H1 (cell line): ENCODE measurements at places on chromosomes 7 and 10.

GRCh38 chr10:3538656-3539531 is 246.1 kb downstream of the KLF6 start:
- peak; percentile 44 for DNase-seq

DNA sequence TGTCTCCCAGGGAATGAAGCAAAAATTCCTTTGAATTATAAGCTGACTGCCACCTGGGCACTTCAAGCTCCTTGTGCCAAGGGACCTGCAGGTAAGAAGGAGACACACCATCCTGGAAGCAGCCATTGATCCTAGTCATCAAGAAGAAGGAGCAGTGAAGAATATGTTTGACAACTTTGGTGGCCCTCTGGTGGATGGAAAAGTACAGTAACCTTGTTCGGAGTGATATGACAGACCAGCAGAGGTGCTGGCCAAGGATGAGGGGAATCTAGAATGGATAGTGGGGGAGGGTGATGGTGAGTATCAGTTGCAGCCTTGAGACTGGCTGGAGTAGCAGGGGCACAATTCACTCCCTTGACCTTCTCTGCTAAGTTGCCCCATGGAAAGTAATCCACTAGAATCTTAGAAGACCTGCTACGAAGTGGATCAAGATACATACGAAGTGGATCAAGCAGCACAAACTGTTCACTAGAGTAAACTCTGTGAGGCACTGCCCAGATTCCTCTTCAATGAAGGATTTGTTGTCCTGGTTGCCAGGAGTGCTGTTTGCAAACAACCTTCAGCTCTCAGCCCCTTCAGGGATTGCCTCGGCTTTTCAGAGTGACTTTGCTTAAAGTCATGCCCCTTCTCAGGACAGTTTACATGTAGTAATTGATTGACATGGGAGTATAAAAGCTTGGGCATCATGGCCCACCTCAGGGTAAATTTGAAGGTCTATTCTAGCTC is 44.8 kb upstream of the ORC5 start:
- no peak for DNase-seq

- DNase-seq = no peak
Observed at GRCh38 chr10:104331208-104331838, 6.9 kb downstream of the ITPRIP start.

DNA sequence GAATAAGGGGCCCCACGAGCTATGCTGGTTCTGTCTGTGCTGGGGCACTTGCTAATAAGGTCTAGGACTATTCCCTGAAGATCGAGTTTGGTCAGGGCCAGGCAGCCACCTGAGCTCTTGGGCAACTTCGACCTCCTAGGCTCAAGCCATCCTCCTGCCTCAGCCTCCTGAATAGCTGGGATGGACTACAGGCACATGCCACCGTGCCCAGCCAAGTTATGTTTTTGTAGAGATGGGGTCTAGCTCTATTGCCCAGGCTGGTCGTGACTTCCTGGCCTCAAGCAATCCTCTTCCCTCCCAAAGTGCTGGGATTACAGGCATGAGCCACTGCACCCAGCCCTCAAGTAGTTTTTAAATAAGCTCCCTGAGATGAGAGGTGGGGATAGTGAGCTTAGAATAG is 2.9 kb downstream of the ZP3 start:
- no peak for DNase-seq

- no peak for DNase-seq
Observed at GRCh38 chr7:106522696-106523095, 138.3 kb downstream of the CCDC71L start.

DNA sequence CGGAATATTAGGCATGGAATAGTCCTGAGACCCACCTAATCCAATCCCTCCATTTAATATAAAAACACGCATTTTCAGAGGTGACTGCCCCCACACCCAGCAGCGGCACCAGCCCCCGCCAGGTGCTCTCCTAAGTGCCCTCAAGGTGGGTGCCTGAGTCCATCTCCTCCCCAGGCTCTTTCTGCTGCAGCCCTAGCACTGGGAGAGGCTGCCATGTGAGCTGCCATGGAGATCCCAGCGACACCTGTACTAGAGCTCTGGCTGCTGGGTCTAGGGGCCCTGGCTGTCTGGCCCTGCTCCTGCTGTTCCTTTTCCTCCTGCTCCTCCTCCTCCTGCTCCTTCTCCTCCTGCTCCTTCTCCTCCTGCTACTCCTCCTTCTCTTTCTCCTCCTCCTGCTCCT is 191.1 kb upstream of the BMPER start:
- DNase-seq = no peak

GRCh38 chr10:82252081-82252480 is 377.1 kb downstream of the NRG3 start:
- DNase-seq = no peak
